ENCODE measurements at places on chromosomes 2 and 18.

- no peak for DNase-seq
Measured at GRCh38 chr2:118095610-118096009, 7.3 kb downstream of the INSIG2 start.

DNA sequence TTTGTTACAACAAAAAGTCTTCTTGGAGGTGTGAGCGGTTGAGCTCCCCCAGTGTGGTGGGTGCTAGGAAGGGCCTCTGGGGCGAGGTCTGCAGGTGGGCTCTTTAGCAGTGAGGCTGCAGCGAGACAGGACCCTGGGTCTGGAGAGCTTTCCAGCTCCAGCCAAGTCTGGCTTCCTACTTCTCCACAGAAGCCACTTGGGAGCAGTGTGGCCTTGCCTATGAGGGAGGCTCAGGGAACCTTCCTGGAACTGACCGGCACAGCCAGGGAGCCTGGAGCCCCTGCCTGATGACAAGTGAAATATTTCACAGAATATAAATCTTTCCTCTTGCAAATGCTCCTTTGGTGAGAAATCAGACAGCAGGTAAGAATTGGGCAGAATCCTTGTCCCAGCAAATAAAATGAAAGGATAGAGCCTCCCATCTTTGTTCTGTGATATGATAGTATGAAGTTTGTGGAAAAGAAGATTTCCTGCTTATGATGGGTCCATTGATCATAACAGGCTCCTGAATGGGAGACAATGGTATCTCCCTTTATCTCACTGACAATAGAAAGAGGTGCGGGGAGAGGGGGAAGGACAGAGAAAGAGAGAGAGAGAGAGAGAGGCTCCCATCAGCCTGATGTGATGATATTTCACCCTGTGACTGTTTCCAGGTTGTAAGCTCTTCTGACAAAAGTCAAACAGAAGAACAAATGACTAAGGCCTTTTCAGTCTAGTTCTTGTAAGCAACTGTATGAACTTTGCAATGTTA lies 289.8 kb upstream of the SPRED2 start:
- no peak for DNase-seq

- no peak for DNase-seq
Measured at GRCh38 chr2:143807192-143807591, 678.0 kb downstream of the ARHGAP15 start.

- DNase-seq: no peak
Measured at GRCh38 chr2:207501802-207502576, 27.8 kb upstream of the CREB1 start.

GRCh38 chr2:167048829-167049228 lies 160.5 kb downstream of the XIRP2 start:
- no peak for DNase-seq

GRCh38 chr2:71299507-71299906 lies 32.1 kb upstream of the ZNF638 start:
- no peak for DNase-seq

GRCh38 chr2:66457545-66457944 lies 22.6 kb downstream of the MEIS1 start:
- DNase-seq: no peak

DNA sequence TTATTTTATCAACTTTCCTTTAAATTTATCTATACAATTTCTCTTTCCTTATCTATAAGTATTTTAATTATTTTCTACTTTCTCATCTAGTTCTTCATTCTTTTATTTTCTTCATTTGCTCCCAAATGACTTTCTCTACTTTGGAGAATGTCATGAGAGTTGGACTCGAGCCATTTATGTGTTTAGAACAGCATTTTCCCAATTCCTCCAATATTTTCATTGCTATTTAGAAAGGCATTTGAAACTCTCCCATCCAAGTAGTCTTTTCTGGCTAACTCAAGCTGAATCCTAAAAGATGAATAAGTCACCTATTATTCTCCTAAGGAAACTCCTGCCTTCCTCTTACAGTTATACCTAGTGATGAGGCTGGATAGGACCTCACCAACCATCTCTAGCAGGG lies 15.8 kb upstream of the FEZ2 start:
- DNase-seq: no peak

DNA sequence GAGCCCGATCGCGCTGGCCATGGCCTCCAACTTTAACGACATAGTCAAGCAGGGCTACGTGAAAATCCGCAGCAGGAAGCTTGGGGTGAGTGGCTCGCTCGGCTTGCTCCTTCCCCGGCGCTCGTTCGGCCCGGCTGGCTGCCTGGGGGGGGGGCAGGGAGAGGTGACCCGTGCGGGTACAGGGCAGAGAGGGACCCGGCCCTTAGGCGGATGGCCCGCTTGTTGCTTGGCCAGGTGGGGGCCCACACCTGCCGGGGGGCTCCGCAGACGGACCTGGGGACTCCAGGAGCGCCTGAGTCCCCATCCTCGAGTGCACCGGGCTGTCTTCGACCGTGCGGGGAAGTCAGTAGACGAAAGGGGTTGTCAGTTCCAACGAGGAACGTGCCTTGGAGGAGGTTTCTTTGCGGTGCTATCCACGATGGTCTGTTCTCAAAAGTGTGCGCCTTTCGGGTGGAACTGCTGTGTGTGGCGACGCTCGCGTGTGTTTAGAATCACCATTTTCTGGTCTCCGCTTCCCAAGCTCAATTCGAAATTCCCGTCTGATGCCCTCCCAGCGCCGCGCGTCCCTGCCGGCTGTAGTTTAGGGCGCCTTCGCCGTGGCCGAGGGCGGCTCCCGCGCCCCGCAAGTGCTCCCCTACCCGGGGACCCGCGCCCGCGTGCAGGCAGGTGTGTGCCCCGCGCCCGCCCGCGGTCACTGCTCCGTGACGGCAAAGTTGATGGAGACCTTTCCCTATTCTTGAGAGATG lies 711 bp downstream of the DOK6 start:
- peak; percentile 18 for DNase-seq

GRCh38 chr2:173690349-173690748 lies 274.8 kb downstream of the SP3 start:
- no peak for DNase-seq

DNA sequence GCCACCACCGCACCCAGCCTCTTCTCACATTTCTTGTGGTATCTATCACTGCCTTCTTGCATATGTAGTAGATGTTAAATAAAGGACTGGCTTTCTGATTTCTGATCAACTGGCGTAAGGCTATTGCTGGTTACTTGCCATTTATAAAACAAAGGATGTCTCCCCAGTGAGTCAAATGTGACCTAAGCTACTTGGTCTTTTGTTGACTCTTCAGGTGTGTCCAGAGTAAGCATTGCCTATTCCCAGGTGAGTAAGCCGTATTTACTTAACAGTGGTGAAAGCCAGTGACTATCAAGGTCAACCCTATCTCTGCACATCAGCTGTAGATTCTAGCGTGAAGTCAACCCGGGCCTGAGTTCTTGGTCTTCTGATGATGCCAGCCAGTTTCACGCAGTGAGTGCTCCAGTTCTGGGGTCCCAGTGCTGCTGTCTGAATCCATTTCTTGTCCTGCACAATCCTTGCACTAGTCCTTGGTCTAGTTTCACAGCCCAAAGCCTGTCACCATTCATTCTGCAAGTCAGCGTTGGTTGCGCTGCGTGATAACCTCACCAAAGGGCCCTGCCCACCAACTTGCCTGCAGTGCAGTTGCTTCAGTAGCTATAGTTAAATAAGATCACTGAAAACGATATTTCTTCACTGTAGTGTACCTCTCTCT lies 120.2 kb downstream of the GBX2 start:
- DNase-seq: no peak

DNA sequence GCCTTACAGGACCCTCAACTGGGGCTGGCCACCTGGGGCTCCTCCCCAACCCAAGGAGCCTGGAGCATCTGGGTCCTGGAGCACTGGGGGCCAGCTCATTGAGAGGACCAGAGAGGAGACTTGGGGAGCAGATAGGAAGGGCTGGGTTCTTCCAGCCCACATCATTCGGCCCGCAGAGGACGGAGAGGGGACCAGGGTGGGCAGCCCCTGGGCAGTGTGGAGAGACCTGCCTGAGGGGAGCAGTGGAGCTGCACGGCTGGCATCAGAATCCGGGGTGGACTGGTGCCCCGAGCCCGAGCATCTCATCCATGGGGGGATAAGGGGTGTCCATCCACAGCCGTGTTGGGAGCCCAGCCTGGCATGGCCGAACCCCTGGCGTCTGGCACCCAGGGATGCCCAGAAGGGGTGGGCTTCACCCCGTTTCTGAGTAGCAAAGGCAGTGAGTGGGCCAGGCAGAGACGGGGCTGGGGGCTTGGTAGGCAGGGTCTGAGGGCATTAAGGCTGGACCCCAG lies 11.3 kb downstream of the GPC1 start:
- DNase-seq: no peak

GRCh38 chr2:76178610-76179009 lies 467.9 kb upstream of the GCFC2 start:
- no peak for DNase-seq

DNA sequence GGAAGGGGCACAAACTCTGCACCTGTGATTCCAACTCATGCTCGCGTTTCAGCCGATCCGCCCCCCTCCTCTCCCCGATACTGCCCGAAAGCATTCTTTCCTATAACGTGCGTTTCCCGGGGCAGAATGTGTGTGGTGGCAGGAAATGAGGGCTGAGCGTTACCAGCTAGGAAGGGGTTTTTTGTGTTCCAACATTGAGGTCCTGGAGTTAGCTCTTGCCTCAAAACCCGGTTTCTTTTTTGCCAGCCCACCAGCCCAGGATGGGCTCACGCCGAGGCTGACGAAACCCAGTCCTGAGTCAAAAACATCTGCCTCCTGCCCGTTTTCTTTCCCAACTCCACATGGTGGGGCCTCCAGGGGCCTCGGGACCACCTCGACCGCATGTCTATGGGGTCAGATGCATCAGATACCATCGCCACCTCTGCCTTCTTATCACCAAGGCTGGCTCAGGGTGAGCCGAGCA lies 113.7 kb upstream of the COPS8 start:
- no peak for DNase-seq

- DNase-seq: no peak
Measured at GRCh38 chr2:67879586-67880290, 183.1 kb downstream of the C1D start.

GRCh38 chr2:216486271-216486670 lies 12.4 kb upstream of the RPL37A start:
- no peak for DNase-seq

- no peak for DNase-seq
Measured at GRCh38 chr2:46815121-46815802, 100.3 kb downstream of the MCFD2 start.

GRCh38 chr2:212547716-212548454 lies 9.3 kb upstream of the ERBB4 start:
- DNase-seq: no peak

DNA sequence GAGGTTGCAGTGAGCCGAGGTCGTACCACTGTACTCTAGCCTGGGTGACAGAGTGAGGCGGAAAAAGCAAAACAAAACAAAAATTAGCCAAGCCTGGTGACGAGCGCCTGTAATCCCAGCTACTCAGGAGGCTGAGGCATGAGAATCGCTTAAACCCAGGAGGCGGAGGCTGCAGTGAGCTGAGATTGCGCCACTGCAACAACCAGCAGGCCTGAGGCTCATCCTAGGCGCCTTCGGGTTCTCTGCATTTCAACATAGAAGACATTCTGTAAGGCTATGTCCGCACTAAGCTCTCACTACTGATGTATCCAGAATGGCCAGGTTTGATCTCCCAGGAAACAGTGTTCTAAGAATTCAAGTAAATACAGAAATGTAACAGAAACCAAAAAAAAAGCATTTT lies 23.5 kb downstream of the PTPN2 start:
- DNase-seq: no peak

DNA sequence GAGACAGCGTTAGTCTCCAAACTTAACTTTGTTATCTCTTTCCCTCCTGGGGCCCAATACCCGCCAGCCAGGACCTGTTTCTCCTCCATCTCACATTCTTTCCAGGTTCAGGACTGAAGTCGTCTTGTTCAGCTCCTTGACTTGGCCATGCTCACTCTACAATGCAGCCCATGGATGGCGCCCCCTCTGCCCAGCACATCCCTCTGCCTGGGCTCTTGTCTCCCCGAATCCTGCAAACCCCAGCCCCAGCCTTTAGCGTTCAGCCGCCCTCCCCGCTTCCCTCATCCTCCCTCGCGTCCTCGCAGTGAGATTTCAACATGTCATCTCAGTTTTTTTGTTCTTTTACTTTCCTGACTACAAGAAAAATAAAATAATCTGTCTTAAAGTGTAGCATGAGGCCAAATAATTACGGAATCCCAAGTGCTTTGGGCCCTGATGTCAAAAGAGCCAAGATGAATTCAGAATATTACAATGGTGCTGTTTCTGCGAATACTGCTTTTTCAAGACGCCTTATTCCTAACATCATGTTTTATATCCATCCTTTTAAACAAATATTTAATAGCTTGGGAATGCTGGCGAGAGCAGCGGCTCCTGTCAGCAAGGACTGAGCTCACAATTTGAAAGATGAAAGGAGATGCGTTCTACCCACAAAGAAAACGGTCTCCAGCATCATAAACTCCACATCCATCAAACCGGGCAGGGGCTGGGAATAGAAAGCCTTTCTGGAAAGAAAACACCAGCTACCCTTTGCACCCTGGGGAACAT lies 1.0 kb downstream of the FAM178B start:
- DNase-seq: no peak

DNA sequence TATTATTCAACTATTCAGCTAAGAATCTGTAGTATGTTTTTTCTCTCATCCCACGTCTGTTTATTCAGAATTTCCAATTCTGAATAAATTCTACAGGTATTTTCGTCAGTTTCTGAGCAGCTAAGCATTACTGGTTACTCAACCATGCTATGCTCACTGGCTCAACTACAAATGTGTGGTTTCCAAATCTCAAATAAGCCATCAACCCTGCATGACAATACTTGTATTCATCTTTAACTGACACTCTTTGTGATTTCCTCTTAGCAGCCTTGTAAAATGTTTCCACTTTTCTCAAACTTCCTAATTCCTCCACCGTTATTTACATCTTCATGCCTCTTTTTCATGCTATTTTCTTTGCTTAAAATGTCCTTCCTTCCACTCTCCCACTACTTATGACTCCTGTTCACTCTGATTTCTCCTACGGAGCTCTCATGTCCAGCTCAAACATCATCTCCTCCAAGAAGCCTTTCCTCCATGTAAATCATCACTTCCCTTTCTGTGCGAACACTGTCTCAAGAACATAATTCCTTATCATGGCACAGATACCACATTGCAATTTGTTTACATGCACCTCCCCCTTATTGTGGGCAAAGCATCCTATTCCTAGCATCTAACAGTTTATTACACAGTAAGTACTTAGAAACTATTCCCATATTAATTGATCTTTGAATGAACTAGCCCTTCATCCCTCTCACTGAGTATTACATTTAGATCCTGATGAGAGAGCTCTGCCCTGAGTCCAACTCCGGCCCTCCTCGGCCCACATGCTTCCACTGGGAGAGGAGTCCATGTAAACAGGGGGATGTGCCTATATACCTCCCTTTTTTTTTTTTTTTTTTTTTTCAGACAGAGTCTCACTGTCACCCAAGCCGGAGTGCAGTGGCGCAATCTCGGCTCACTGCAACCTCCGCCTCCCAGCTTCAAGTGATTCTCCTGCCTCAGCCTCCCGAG lies 10.5 kb downstream of the CCDC88A start:
- no peak for DNase-seq

- no peak for DNase-seq
Measured at GRCh38 chr18:45712061-45712460, 11.9 kb upstream of the SLC14A1 start.

All from DMS79 (cell line).